ENCODE measurements at places on chromosomes 13 and 19.

DNA sequence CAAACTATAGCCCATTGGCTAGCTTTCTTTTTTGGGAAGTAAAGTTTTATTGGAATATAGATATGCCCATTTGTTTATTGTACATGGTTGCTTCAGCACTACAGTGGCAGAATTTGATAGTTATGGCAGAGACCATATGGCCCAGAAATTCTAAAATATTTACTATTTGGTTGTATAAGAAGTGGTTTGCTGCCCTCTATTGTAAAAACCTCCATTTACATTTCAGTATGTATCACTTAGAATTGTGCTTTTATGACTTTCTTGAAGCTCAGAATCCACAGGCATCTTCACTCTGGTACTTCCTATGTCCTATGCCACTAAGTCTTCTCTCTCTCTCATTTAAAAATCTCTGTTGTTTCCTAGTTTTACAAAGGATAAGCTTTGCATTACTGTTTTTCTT lies 37.7 kb downstream of the DLEU7 start:
- no peak for DNase-seq

- no peak for DNase-seq
Measured at GRCh38 chr19:56612737-56613136, 17.6 kb downstream of the ZNF71 start.

DNA sequence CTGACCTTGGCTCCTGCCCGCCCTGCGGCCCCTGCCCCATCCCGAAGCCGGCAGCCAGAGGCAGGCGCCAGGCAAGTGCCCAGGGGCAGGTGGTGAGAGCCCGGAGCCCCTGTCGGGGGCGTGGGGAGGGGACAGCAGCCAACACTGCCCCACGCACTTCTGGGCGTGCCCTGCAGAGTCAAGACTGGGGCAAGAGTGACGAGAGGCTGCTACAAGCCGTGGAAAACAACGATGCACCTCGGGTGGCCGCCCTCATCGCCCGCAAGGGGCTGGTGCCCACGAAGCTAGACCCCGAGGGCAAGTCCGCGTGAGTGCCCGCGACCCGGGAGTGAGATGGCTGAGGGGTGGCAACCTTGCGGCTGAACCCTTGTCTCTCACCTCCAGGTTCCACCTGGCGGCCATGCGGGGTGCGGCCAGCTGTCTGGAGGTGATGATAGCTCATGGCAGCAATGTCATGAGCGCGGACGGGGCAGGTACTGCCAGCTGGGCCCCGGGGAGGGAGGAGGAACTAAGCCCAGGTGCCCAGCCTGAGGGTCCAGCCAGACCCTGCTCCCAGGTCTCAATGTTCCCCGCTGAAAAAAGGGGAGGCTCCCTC lies 17.3 kb downstream of the ANKRD24 start:
- DNase-seq: no peak

DNA sequence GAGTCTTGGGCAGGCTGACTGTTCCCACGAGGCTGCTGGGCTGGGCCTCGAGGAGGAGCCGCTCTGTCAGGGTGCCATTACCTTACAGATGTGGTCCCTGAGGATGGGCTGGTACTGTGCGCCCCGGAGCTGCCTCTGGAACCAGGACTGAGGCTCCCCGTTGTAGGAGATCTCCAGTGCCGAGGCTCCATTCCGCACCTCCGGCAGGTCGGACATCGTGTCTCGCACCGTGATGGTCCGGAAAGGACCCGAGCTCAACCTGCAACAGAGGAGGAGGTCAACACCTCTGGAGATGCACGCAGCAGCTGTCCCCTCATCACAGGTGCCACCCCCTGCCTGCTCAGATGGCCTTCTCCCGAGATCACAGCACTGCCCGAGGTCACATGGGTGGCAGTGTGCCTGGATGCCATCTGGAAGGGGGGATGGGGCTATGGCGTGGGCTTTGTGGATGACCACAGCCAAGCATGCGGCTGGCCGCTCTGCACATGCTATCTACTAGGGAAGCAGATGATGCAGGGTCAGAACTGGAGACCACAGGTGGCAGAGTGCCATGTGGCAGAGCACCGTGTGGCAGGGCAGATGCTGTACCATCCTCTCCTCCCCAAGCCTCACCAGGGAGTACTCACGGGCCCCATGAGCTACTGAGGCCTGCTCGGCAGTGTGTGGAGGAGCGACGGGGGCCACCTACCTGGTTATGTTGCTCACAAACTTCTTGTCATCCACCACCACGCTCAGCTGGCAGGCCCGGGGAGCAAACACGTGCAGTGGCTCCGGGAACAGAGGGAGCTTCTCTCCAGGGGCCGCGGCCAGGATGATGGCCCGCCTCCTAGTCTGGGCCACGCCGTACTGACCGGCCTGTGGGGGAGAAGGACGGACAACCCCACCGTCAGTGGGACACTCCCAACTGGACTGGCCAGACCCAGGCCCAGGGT lies 18.3 kb upstream of the EIF3G start:
- DNase-seq: no peak

DNA sequence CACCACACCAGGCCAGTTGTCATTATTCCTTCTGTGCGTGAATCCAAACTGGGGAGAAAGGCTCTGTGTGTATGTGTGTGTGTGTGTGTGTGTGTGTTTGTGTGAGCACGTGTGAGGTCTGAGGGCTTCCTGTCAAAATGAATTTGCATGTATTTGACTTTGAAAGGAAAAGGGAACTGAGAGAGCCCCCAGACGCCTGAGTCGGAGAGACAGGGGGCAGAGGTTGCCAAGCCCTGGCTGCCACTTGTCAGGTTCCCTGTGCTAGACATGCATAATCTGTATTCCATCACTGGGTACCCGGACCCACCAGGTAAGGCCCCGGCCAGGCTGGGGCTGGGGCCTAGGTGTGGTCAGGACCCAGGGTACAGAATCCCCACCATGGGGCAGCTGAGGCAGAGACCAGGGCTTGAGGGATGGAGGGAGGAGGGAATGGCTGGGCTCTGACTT lies at the start of gene CLEC17A:
TSS of gene CLEC17A (plus strand) at position 191 of the 447 bp plus-strand sequence. CDS start at position 268, 77 bp downstream.
- DNase-seq: no peak

GRCh38 chr19:44212866-44213346 lies 574 bp downstream of the ZNF227 start:
- DNase-seq: no peak

- DNase-seq: no peak
Measured at GRCh38 chr13:43134868-43135267, 111.5 kb downstream of the DNAJC15 start.

DNA sequence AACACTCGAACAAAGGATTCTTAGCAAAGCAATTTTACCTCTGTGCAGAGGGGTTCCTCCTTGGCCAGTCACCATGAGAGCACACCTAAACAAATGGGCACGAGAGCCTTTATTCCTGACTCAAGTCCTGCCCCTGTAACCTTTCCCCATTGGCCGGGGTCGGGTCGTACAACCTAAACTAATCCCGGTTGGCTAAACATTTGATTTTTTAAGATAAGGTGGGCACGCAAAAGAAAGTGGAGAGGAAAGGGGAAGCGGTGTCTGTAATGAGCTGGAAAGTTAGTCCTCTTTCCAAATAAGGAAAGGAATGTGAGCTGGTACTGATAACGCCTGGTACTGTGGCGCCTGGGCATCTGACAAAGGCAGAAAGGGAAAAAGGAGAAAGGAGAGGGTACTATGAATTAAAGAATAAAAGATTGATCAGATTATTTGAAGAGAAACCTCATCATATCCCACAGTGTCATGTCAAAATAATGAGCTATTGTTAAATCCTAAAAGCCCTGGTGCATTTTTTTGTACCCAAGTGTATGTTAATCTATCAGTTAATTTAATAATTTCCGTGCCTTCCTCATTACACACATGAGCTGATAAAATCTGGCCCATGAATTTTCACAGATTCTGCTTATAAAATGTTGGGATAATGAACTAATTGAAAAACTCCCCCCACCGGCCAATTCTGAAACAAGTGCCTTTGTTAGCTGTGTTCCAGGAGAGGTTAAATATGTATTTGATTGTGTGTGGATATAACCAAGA lies 335.7 kb downstream of the RFC3 start:
- DNase-seq: no peak
